ENCODE measurements at places on chromosomes 6 and 20.

DNA sequence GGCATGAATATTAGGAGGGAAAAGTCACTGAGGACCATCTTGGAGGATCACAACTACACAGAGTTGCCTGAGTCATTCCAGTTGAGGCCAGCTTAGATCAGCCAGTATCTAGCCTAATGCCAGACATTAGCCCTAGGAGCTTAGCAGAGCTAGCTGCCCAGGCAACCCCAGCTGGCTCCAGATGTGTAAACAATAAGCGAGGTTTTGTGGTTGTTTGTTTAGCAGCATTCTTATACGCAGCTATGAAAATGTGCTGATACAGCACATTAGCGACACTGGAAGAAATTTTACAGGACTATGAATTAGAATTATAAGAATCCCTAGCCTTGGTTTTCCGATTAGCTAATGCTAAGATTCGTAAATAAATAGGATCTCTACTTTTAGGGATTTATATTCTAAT, 59.3 kb downstream of the BTBD3 start:
- peak; percentile 67 for DNase-seq

DNA sequence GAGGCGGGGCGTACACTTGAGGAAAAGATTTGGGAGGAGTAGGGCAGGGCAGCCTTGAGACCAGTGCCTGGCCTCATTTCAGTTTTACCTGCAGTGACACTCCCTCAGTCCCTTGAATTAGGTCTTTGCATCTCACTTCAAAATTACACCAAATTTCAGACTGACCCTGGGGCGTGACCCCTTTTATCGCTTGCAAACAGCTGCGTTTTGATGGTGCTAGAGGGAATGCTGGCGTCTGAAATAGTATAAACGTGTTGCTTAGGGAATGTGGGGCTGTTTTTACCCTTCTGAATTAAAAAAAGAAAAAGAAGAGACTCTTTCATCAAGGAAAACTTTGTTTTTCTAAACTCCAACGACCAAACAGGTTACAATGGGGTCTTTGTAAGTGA, 21.0 kb downstream of the COL9A1 start:
- no peak for DNase-seq

DNA sequence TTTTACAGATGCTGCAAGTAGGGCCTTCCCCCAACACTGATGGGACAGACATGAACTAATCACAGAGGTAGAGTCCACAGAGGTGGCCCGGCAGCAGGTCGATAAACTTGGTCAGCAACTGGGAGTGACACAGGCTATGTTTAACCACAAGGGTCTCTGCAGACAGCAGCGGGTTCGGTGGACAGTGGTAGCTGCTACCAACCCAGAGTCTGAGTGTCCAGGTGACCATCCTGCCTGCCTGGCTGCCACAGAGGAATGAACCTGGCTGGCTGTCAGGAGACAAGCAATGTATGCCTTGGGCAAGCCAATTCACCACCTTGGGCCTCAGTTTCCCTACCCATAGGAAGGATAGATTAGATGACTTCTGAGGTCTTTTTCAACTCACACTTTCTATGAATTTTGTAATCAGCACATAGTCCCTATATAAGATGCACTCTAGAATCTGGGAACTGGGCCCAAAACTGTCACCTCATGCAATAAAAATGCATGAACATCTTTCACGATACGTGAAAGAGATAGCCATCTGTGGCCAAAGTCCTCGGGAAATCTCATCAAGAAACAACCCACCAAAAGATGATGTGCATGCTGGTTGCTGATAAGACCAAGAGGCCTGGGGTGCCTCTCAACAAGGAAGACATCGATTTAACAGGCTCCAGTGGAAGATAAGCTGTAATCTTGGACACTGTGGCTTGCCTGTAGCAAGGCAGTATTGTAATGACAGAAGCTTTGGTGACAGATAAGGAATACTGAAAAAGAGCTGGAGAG, 30.5 kb downstream of the MDGA1 start:
- DNase-seq = no peak

GRCh38 chr6:168219804-168220203, 99.8 kb downstream of the DACT2 start:
- no peak for DNase-seq

DNA sequence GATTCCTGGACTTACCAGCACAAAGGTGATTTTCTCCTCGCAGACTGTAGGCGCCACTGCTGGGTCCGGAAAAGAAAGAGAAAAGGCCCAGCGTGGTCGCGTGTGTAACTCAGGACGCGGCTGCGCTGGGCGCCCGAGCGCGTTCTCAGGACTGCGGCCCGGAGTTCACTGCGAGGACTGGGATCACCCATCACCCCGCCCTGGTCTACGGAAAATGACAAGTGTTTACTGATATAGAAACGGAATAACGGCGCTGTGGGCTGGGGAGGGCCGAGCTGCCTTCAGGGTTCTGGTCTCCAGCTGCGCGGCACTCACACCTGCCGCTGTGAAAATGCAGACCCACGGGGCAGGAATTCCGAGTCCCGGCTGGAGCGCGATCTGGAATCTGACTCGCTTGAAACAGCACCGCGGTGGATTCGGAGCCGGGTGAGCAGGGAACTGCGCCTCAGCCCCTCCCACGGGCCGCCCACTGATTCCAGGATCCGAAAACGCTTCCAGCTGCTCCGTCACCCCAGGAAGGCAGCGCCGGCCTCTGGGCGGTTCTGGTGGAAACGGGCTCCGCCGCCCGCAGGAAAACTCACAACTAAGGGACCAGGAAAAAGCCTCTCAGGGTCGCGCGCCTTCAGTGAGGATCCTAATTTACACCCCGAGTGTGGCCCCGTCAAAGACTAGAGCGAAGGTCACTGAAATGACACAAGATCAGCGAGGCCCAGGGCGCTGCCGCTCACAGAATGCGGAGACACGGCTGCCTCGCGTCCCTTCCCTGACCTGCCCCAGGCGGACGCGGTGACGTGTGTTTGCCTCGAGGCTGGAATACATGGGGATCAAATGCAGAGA, 34.5 kb downstream of the HLA-A start:
- DNase-seq = peak; percentile 77

- no peak for DNase-seq
Observed at GRCh38 chr6:136411025-136411325, 121.3 kb upstream of the BCLAF1 start.
